ENCODE measurements at places on chromosomes 16 and 17.

DNA sequence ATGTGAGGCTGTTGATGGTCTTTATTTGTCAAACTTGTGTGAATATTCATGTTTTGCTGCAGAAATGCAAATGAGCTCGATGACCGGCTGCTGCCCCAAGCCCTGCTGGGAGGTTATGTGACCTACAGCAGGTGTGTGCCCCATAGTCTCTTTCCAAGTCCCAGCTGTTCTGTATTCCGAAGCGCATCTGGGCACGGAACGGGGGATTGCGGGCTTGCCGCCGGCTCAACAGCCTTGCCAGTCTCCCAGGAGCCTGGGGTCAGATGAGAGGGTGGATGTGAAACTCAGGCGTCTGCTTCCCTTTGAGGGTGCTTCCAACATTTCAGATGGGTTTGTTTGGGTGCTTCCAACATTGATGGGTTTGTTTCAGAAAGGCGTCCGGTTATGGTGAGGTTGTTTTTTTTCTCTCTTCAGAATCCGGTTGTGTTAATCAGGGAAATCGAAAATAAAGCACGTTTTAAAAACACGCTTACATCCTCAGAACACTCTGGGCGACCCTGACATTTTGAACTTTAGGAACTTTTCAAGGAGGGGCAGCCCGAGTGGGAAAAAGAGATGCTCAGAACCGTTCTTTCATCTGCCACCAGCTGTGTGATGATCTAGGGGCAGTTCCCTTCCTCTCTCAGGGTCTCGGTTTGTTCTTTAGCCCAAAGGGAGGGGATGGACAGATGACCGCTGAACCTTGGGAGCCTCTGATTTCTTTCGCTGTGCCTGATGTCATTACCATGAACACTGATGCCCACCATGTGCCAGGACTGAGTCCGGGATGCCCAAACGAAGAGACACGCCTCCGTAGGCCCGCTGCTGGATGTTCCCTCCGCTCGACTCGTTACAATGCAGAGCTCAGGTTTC is 47.8 kb upstream of the AMZ2 start:
- DNase-seq: no peak

- DNase-seq: peak; percentile 42
Observed at GRCh38 chr17:77319211-77320043, 178.7 kb downstream of the SEC14L1 start.

GRCh38 chr17:8735336-8735939 is 9.2 kb downstream of the CCDC42 start:
- DNase-seq: no peak

GRCh38 chr16:75580-76501 is 2.2 kb upstream of the MPG start:
- DNase-seq: no peak

GRCh38 chr16:86928523-86929011 is 350.2 kb downstream of the FOXL1 start:
- no peak for DNase-seq

DNA sequence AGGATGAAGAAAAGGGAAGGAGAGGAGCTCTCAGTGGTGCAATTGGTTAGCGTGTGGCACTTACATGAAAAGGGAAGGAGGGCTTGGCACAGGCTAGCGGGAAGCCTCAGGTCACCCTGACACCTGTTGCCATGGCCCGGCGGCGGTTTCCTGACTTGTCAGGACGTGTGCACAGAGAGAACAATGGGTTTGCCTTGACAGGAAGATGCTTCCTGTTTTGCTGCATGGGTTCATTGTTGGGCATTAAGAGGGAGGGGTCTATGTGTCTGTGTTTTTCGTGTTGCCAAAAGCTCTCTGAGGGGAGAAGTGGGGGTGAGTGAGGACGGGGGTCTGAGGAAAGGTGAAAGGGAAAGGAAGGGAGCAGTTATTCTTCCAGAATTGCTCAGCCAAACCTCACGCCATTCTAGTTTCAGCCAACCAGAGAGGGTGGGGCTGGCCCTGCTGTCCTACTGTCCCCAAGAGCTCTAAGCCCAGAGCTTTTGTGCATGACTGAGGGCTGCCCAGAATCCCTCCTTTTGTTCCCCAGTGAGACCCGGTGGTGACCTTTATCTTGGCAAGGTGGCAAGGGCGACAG is 17.1 kb upstream of the CCR7 start:
- peak; percentile 88 for DNase-seq

DNA sequence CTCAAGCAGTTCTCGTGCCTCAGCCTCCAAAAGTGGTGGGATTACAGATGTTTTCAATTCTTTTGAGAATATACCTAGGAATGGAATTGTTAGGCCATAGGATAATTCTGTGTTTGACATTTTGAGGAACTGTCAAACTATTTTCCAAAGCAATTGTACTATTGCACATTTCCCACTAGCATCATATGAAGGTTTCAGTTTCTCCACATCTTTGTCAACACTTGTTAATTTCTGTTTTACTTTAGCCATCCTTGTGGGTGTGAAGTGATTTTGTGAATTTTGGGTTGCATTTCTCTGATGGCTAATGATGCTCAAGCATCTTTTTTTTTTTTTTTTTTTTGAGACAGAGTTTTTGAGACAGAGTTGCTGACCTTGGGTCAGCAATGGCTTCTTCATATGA is 6.2 kb downstream of the NT5M start:
- no peak for DNase-seq
